ENCODE measurements at places on chromosomes 16 and 17.

- no peak for DNase-seq
Measured at GRCh38 chr17:73060721-73061120, 31.8 kb downstream of the SLC39A11 start.

GRCh38 chr17:76824093-76824492, 44.1 kb upstream of the MGAT5B start:
- no peak for DNase-seq

DNA sequence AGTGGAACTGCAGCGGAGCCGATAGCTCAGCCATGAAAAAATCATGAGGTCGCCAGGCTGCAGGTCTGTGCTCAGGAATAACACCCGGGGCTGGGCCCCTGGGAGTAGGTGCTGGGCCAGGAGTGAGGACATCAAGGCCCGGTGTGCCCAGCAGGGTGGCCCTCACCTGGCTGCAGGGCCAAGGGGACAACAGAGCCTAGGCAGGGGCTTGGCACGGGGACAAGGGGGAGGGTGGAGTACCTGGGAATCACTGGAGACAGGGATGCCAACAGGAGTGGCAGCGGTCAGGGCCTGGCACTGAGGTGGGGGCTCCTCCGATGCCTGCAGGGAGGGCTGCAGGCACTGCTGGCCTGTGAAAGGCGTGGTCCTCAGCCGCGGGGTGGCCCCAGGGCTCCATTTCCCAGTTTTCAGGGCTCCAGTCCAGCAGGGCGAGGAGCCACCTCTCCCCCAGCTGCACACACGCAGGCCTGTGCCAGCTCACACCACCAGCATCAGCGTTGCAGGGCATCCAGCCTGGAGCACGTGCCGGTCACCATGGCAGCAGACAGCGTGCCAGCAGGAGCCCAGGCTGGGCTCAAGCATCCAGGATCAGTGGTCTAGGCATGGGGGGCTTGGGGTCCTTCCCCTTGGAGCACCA, 4.7 kb upstream of the FSCN2 start:
- DNase-seq = no peak

DNA sequence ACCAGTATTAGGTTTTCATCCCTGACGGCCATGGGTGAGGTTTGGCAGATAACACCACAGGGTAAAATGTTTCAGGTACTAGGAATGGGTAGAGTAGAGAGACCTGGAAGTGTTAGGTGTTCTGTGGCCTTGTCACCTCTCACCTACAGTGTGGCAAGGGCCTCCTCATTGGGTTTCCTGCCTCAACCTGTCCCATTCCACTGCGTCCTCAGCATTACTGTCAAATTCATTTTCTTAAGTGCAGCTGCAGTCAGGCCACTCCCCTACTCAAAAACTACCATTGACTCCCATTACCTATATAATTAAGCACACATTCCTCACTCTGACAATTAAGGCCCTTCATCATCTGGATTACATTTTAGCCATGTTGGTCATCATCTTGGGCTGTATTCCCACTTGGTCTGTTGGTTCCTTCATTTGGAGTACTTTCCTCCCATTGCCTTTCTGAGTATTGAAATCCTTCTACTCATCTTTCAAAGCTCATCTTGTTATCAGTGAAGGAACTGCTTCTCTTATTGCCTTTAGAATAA, 64.5 kb downstream of the NUP88 start:
- no peak for DNase-seq

DNA sequence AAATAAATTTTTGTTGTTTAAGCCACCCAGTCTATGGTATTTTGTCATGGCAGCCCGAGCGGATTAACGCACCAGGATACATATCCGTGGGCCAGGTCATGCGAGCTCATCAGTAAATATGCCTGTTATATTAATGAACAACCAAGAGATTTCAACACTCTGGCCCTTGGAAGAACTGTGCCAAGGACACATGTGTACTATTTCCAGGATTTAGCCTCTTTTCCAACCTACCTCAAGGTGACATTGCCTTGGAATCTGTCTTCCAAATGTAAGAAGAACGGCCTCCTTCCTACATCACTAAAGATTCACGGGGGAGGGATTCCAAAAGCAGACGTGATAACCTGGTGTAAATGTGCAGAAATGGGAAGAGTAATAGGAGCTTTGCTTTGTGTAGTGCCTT, 72.8 kb upstream of the DYNLRB2 start:
- DNase-seq = no peak

- no peak for DNase-seq
Measured at GRCh38 chr17:15431766-15432165, 35.7 kb downstream of the CDRT4 start.

DNA sequence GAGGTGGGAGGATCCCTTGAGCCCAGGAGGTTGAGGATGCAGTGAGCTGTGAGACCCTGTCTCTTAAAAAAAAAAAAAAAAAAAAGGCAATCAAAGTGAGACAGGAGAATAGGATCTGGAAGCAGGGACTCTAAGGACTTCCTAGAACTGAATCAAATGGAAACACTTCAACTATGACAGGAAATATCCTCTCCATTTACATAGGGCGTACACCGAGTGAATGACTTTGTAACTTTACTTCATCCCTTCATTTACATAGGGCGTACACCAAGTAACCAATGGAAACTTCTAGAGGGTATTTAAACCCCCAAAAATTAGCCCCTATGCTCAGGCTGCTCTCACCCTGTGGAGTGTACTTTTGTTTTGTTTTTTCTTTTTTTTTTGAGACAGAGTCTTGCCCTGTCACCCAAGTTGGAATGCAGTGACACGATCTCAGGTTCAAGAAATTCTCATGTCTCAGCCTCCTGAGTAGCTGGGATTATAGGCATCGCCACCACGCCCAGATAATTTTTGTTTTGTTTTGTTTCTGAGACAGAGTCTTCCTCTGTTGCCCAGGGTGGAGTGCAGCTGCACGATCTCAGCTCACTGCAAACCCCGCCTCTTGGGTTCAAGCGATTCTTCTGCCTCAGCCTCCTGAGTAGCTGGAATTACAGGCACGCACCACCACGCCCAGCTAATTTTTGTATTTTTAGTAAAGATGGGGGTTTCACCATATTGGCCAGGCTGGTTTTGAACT, 9.6 kb upstream of the PRPSAP1 start:
- DNase-seq = no peak

Data from CD4-positive, alpha-beta T cell treated with Interleukin-17A for 1 hour (primary cell).